ENCODE measurements at places on chromosomes 1 and 21.

DNA sequence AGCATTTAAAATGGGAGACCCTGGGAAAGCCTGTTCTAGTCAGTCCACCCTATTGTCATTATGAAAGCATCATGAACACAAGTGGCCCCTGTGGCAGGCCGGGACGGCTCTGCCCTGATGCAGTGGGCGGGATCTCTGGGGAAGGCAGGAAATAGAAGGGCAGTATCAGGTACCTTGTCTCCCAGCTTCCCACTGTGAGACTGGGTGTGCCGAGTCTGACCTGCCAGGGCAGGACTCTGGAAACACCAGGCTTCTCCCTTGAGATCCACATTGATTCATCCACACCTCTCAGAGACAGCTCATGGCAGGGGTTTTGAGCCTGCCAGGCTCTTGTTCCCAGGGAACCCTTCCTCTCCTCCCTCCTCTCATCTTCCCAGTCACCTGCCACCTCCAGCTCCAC lies 24.5 kb upstream of the GNPAT start:
- DNase-seq: peak; percentile 66

GRCh38 chr1:242033447-242033846 lies 34.5 kb upstream of the MAP1LC3C start:
- DNase-seq: no peak

DNA sequence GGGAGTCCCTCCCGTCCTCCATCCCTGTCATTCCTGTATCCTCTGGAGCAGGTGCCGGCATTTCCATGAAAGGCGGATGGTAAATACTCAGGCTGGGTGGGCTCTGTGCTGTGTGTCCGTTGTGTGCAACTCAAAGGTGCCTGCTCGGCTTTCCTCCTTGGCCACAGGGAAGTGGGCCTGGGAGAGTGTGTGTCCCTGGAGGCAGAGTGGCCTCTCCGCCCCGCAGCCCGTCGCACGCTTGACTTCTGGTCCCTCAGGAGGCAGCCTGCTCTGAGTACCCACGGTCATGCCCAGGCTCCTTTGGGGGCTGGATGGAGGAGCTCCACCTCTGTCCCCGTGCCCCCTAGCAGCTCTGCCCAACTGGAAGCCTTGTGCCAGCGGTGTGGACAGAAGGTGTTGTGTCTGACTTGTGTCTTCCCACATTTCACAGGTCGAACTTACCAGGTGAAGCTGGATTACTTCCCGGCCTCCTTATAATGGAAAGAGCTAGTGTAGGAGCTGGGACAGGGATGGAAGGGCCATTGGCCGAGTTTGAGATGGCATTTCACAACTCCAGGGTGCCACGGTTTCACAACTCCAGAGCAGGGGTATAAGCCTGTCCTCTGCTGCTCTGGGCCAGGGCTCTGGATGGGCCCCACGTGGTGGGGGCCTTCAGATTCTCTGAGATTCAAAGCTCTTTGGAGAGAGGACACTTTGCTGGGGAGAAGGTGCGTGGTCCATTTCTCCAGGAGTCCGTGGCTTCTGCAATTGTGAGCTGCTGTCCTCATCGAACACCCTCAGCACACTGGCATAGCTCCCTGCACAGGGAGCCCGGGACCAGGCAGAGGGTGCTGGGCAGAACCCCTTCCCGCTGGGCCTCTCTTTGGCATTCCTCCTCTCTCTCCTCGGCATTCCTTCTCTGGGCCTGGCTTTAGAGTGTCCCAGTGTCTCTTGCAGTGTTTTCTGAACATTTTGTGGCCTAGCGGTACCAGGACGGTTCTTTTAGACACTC lies 152.7 kb upstream of the COL6A1 start:
- no peak for DNase-seq

- DNase-seq: no peak
Measured at GRCh38 chr21:45836694-45837670, 144.6 kb upstream of the COL6A1 start.

- DNase-seq: no peak
Measured at GRCh38 chr1:44524655-44525500, 119.8 kb downstream of the RNF220 start.

DNA sequence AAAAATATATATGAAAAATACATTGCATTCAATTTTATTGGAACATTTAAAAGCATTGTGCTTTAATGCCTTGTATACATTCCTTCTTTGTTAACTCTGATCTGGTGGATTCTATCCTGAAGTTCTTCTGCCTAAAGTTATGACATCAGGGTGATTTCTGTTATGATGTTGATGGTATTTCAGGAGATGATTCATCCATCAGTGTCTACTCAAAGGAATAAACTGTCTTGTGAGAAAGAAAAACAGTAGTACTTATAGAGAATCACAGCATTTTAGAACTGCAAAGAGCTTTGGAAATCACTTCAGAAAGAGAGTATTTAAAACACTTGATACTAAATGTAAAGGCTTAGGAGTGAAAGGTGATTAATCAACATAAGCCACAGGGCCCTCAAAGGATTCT lies 155.7 kb downstream of the PTPRC start:
- no peak for DNase-seq

DNA sequence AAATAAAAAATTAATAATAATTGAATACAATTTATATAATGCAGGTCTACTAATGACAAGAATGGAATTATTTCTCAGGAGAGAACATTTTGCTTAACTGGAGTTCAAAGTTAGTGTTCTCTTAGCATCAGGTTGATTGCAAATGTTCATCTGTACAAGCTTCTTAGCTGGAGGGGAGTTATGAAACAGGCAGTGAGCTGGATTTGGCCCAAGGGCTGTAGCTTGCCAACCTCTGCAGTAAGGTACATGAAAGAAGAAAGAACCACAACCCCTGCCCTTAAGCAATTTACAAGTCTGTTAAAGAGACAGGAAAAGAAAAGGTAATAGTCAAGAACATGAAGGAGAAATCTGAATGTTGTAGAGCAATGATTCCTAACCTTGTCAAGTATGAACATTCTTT lies 17.0 kb downstream of the LPGAT1 start:
- DNase-seq: no peak

DNA sequence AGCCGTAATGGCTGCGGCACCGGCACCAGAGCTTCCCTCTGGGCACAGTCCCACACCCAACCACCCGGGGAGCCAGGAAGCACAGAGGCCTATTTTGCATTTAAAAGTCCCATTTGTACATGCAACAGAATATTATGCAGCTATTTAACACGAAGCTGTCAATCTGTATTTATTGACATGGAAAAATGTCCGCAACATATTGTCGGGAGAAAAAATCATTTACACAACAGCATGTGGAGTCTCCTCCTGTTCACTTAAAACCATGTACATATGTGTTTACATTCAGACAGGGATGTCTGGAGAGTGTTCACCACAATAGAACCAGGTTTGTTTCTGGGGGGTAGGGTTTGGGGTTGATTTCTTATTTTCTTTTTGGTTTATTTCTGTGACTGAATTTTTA lies 63.4 kb upstream of the GRIK3 start:
- no peak for DNase-seq

- DNase-seq: peak; percentile 72
Measured at GRCh38 chr1:1080122-1080757, 6.1 kb upstream of the RNF223 start.

DNA sequence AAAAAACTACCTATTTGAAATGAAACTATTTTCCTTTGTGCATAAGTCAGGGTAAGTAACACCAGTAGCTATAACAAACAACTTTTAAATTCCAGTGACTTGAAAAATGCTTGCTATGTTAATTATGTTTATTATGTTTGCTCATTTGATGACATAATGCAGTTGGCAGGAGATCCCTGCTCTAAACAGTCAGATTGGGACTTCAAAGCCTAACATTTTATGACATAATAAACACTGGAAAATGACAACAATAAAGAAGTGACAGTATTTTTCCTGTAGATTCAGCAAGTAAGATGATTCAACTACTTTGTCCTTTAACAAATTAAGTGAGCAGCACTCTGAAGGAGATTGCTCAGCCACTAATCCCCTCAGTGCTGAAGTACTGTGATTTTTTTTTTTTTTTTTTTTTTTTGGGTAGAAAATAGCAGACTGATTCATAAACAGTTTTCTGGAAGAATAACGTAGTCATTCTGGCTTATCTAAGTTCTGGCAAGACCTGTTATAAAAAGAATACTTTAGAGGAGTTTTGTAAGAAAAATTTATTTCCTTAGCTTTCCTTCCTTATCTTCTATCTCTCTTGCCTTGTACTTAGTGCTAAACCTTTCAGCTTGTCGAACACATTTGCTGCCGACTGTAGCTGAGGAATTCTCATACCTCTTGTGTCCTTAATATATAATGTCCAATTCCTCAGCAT lies 207.2 kb downstream of the PTGER3 start:
- no peak for DNase-seq

- DNase-seq: no peak
Measured at GRCh38 chr1:57483954-57484353, 60.1 kb upstream of the DAB1 start.

GRCh38 chr1:97791251-97791650 lies 129.6 kb downstream of the DPYD start:
- DNase-seq: no peak

DNA sequence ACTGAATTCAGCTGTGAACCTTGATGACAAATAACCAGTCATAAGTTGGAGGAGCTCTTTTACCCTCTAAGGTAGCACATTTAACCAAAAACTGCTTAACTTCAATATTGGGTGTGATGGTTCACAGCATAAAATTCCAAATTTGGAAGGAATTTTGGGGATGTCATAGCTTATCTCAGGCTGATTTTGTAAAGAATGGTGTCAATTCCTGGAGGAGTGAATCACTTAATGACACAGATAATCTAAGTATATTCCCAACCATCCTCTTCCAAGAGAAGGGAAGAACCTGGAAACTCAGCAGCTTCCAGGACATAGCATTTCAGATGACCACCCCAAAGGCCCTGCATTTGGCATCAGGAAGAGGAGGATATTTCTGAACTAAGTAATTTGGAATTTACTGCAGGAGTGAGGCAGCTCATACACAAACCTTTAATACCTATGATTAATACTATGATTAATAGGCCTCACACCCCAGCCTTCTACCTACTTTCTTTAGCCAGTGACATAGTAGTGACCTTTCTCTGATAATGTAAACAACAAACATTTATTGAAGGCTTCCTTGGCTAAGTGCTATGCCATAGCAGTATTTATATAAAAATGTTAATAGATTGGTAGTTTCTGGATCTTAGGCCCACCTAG lies 14.5 kb downstream of the GLUL start:
- DNase-seq: no peak

DNA sequence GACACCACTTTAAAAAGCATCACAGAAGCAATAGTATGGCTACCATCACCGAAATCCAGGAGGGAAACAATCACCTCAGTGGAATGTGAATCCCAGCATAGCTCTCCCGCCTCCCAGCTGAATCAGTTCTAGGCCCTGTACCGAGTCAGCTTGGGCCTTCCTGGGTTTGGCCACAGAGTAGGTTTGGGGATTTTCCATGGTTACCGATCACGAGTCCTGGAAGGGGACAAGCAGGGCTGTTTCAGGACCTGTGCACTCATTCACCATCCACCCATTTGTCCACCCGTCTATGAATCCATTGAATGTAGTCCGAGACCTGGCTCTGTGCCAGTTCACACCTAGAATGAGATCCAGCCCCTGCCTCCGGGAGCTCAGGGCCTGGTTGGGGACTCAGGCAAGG lies 94.2 kb downstream of the ARHGEF10L start:
- DNase-seq: no peak

DNA sequence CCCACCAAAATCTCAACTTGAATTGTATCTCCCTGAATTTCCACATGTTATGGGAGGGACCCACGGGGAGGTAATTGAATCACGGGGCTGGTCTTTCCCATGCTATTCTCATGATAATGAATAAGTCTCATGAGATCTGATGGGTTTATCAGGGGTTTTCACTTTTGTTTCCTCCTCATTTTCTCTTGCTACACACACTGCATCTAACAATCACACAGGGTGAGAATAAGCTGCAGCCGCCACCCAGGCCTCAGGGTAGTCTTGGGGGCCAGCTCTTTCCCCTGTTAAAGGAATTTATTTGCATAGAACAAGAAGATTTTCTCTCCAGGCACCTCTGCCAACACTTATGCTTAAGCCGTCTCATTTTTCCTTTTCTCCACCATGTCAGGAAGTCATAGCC lies 26.0 kb upstream of the GBP6 start:
- no peak for DNase-seq

DNA sequence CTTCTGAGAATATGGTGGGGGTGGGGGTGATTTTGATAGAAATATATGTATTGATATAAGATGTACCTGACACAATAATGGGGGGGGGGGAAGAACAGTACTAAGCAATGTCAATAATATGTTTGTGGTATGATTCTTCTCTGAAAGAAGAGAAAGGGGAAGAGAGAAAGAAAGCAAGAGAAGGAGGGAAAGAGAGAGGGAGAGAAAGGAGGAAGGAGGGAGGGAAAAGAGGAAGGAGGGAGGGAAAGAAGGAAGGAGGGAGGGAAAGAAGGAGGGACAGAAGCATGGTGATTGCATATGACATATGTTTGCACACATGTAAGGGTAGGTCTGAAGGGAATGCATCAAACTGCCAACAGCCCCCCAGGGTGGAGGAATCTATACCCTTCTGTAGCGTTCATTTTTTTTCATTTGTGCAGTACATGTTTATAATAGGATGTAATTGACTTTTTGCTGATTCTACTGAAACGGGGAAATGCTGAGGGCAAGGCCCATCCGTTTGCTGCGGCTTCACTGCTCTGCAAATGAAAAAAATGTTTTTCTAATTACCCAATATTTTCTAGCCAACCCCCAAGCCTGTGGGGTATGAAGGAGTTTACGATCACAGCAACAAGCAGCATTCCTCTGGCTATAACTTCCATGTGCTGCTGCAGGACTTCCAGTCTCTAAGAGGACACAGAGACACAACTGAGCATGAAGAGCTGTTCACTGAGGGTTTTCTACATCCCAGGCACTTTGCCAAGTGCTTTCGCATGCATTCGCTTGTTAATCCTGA lies 119.3 kb upstream of the ZC3H12A start:
- DNase-seq: no peak

DNA sequence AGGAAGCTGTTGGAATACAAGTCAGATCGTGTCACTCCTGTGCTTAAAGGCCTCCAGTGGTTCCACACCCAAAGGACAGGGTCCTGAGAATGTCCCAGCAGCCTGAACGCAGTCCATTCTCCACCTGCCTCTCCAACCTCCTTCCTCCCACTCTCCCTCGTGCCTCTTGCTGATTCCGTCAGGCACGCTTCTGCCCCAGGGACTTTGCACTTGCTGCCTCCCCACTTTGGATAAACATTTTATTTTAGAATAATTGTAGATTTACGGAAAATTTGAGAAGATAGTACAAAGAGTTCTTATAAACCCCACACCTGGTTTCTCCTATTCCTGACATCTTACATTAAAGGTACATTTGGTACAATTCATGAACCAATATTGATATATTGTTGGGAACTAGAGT lies 28.4 kb upstream of the LDLRAP1 start:
- no peak for DNase-seq
